Stomach (tissue), 19 donors: ENCODE measurements at places on chromosomes 7 and 10. TPM values are rescaled to one million over a fixed set of nuclear protein-coding genes. Genes with fewer than 3 reads are reported as not detected.

The CREB5 gene
- 0.89 TPM for total RNA-seq

The VKORC1L1 gene
- 10.6 TPM for total RNA-seq

The ITGA8 gene
- 55.8 TPM for total RNA-seq

The TWIST1 gene
- total RNA-seq, result 5.2 TPM

The PALD1 gene
- total RNA-seq, result 3.6 TPM

The CYP26C1 gene
- total RNA-seq, result not detected

The UNCX gene
- not detected for total RNA-seq

The TFEC gene
- total RNA-seq, result 0.45 TPM

The NDUFB2 gene
- 104 TPM for total RNA-seq

The ADAM12 gene
- total RNA-seq, result 3.5 TPM

The ST8SIA6 gene
- total RNA-seq, result not detected

The ELFN1 gene
- 0.43 TPM for total RNA-seq

The TCAF1 gene
- total RNA-seq, result 30.3 TPM

The BTAF1 gene
- total RNA-seq, result 30.9 TPM

The EPO gene
- total RNA-seq, result not detected

The PIP gene
- total RNA-seq, result not detected

The ZNF212 gene
- 4.0 TPM for total RNA-seq

The ANXA8L1 gene
- not detected for total RNA-seq

The FAM200A gene
- total RNA-seq, result 5.9 TPM

The HYAL4 gene
- not detected for total RNA-seq

The DOCK4 gene
- total RNA-seq, result 54.9 TPM

The HECTD2 gene
- total RNA-seq, result 20.9 TPM

The MUC12 gene
- total RNA-seq, result 0.58 TPM

The AKR1D1 gene
- not detected for total RNA-seq

The PRRT4 gene
- not detected for total RNA-seq

The SLC26A5 gene
- total RNA-seq, result 0.58 TPM

The KAZALD1 gene
- 35.5 TPM for total RNA-seq

The PRXL2A gene
- 23.3 TPM for total RNA-seq

The TAF5 gene
- not detected for total RNA-seq

The COA1 gene
- 99.8 TPM for total RNA-seq

The CYP3A7 gene
- total RNA-seq, result not detected

The CLDN4 gene
- 523 TPM for total RNA-seq

The CLDN3 gene
- total RNA-seq, result 1,550 TPM

The FAM221A gene
- total RNA-seq, result 18.1 TPM

The TMEM72 gene
- not detected for total RNA-seq

The PLAC9 gene
- total RNA-seq, result 2.0 TPM

The DRGX gene
- total RNA-seq, result not detected

The ZNF438 gene
- total RNA-seq, result 37.9 TPM

The MKX gene
- total RNA-seq, result 3.3 TPM

The ABCB4 gene
- 1.0 TPM for total RNA-seq

The RASSF4 gene
- 74.5 TPM for total RNA-seq

The CCL26 gene
- total RNA-seq, result not detected

The LRGUK gene
- not detected for total RNA-seq

The CALML5 gene
- total RNA-seq, result not detected

The PHYHIPL gene
- total RNA-seq, result 0.29 TPM

The CNTNAP2 gene
- 7.8 TPM for total RNA-seq

The PTPRE gene
- 26.4 TPM for total RNA-seq

The SYPL1 gene
- total RNA-seq, result 61.3 TPM

The LRRC18 gene
- total RNA-seq, result not detected

The TBXAS1 gene
- total RNA-seq, result 92.8 TPM

The TLX1 gene
- 7.0 TPM for total RNA-seq

The RHOBTB1 gene
- total RNA-seq, result 38.0 TPM

The GPR15LG gene
- not detected for total RNA-seq
